Stimulated activated CD4-positive, alpha-beta T cell treated with anti-CD3 and anti-CD28 coated beads, Interleukin-1b, Interleukin-23, amount 100 ng/mL, for 4 hours (primary cell): ENCODE measurements at places on chromosomes 5 and 9.

GRCh38 chr5:143078971-143079370, 308.8 kb downstream of the ARHGAP26 start:
- DNase-seq: no peak

DNA sequence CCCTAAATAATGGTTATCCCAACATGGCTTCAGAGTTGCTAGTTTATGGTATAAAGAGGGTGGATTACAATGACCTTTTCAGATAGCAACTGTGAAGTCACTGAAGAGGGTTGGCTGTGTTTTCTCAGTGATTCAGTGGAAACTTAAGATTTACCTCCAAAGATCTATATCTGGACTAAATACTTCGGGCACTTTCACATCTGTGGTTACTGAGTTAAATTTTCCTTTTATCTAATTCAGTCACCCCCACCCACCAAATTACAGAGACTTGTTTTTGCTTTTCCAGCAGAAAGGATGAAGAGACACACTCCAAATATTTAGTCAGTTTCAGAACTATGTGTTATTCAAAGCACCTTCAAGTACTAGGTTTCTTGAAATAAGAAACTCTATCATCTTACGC, 573.2 kb downstream of the CCDC171 start:
- DNase-seq: no peak

GRCh38 chr5:98076501-98076900, 697.0 kb upstream of the RGMB start:
- no peak for DNase-seq

DNA sequence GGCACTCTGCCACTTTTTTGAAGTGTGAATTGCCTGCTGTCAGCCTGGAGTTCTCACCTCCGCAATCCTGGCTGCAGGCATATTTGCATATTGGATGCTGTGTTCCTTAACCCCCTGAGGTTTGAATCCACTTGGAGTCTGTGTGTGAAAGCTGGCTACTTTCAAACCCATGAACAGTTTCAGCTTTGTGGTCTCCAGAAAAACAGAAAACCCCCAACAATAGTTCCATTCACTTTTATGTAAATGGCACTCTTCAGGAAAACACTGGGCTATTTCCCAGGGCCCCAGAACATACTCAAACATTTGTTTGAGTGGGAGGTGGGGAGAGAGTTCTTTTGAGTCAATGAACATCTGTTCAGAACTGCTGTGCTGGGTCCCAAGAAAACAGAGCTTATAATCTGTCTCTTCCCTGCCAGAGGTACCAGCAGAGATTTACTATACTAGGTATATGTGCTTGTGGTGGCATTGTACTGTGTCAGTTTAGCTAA, 5.0 kb downstream of the NUDT2 start:
- no peak for DNase-seq

- no peak for DNase-seq
These were observed 4.2 kb downstream of the CNOT6 start for GRCh38 chr5:180498378-180498777.

- DNase-seq: no peak
These were observed 6.2 kb downstream of the MAPKAP1 start for GRCh38 chr9:125700791-125701190.

- DNase-seq: no peak
These were observed 5.5 kb downstream of the SLC25A2 start for GRCh38 chr5:141298376-141298775.
